ENCODE measurements at places on chromosomes 16 and 17. TPM values are rescaled to one million over a fixed set of nuclear protein-coding genes. Genes with fewer than 3 reads are reported as not detected.

Gene EXOC3L1
- 1.5 TPM for total RNA-seq

Gene JUP
- 98.7 TPM for total RNA-seq

Gene TP53TG3
- not detected for total RNA-seq

Gene KRTAP9-3
- total RNA-seq: not detected

Gene KRTAP29-1
- not detected for total RNA-seq

Gene SOST
- 45.2 TPM for total RNA-seq

Gene KCNH6
- not detected for total RNA-seq

Gene HOXB9
- not detected for total RNA-seq

Gene LRRC46
- total RNA-seq: 0.42 TPM

Gene CD79B
- total RNA-seq: 4.3 TPM

Gene TP53TG3B
- not detected for total RNA-seq

Gene APOBR
- 1.1 TPM for total RNA-seq

Gene DDX19B
- total RNA-seq: 20.7 TPM

Gene ASGR2
- 8.1 TPM for total RNA-seq

Gene NUDT16L1
- total RNA-seq: 16.8 TPM

Gene DHRS7C
- total RNA-seq: not detected

Gene DNASE1L2
- total RNA-seq: 10.7 TPM

Gene NKD1
- 30.2 TPM for total RNA-seq

Gene TPPP3
- 12.6 TPM for total RNA-seq

Gene NPIPB8
- not detected for total RNA-seq
